Temporal lobe (tissue), 4 donors: ENCODE measurements at places on chromosomes 7 and 10. TPM values are rescaled to one million over a fixed set of nuclear protein-coding genes. Genes with fewer than 3 reads are reported as not detected.

Gene CXCL12
- total RNA-seq = 15.0 TPM

Gene MYL10
- total RNA-seq = not detected

Gene NKX2-3
- under 0.01 TPM for total RNA-seq

Gene SEMA4G
- total RNA-seq = 14.8 TPM

Gene WDR86
- total RNA-seq = 51.1 TPM

Gene BEND7
- 12.0 TPM for total RNA-seq

Gene HIPK2
- total RNA-seq = 20.4 TPM

Gene TUBAL3
- total RNA-seq = not detected

Gene THSD7A
- total RNA-seq = 30.5 TPM

Gene ADARB2
- 4.2 TPM for total RNA-seq

Gene SLC25A40
- total RNA-seq = 17.2 TPM

Gene FFAR4
- total RNA-seq = not detected

Gene ACSM6
- total RNA-seq = not detected

Gene HILPDA
- 16.7 TPM for total RNA-seq

Gene KCNH2
- 6.4 TPM for total RNA-seq

Gene ASB10
- not detected for total RNA-seq

Gene CYP26C1
- total RNA-seq = 0.25 TPM

Gene ZDHHC6
- 22.6 TPM for total RNA-seq

Gene GIMAP6
- total RNA-seq = 2.7 TPM

Gene UTF1
- not detected for total RNA-seq

Gene CPA2
- not detected for total RNA-seq

Gene GNGT1
- total RNA-seq = not detected

Gene MKLN1
- total RNA-seq = 39.8 TPM

Gene SLC12A9
- 17.0 TPM for total RNA-seq

Gene RUFY2
- 85.3 TPM for total RNA-seq

Gene AKR1D1
- not detected for total RNA-seq

Gene OPN4
- not detected for total RNA-seq

Gene MRC1
- total RNA-seq = 2.0 TPM

Gene CH25H
- total RNA-seq = 0.25 TPM

Gene KLF14
- total RNA-seq = not detected

Gene HYCC1
- 85.3 TPM for total RNA-seq

Gene PDSS1
- total RNA-seq = 8.9 TPM

Gene PARP12
- total RNA-seq = 2.2 TPM

Gene ENKUR
- 3.7 TPM for total RNA-seq

Gene LIPN
- total RNA-seq = 0.25 TPM

Gene LRRD1
- total RNA-seq = 0.74 TPM

Gene EPHA1
- total RNA-seq = 0.49 TPM

Gene HOXA3
- not detected for total RNA-seq

Gene C7orf57
- 1.2 TPM for total RNA-seq

Gene FRMPD2
- 4.2 TPM for total RNA-seq

Gene HOXA11
- total RNA-seq = not detected

Gene FMC1
- 4.9 TPM for total RNA-seq

Gene RNF32
- total RNA-seq = 0.98 TPM

Gene CDK1
- total RNA-seq = 14.3 TPM

Gene TACC2
- 25.3 TPM for total RNA-seq

Gene TRDMT1
- 15.2 TPM for total RNA-seq

Gene RPEL1
- total RNA-seq = not detected

Gene OR6V1
- total RNA-seq = not detected

Gene DGKB
- 3.9 TPM for total RNA-seq

Gene STEAP1B
- 1.2 TPM for total RNA-seq

Gene FAS
- total RNA-seq = 2.0 TPM

Gene CNTNAP2
- total RNA-seq = 83.8 TPM
